Glomerular endothelial cell (primary cell): ENCODE measurements at places on chromosomes 4 and X.

GRCh38 chr4:56330691-56331090 lies 56.6 kb downstream of the AASDH start:
- DNase-seq: no peak

DNA sequence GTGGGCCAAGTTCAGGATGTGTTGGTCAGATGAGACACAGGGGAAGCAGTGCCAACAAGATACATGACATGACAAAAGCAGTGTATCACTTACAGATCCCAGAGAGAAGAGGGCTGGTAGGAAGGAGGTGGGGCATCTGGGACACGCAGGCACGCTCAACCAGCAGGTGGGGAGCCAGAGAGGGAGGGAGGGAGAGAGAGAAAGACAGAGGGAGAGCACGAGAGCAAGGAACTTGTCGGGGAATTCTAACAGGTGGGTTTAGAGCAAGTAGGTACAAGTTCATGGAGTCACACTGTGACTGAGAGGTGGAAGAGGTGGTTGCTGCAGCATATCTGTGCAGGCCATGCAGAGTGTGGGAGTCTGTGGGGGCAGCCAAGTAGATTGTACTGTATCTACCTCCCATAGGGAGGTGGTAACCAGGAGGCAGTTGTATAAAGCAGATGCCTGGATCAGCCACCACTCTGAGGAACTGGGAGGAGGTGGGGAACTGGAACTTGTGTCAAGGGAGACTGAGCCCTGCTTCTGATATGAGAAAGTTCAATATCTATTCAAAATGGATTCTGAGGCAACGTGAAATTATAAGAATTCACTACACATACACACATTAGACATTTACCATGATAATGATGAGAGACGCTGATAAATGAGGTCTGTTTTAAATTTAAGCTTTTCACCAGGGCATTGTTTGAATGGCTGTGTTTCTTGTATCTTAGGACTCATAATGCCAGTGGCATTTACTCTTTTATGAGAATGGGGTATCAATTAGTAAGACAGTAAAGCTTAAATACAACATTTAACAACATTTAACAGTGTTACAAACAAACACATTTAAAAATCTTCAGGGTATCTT lies 43.7 kb downstream of the BBS12 start:
- no peak for DNase-seq

- DNase-seq: no peak
Measured at GRCh38 chr4:45778514-45778913, 345.3 kb downstream of the GABRG1 start.

- no peak for DNase-seq
Measured at GRCh38 chr4:34851411-34851810, 1392.9 kb downstream of the ARAP2 start.

DNA sequence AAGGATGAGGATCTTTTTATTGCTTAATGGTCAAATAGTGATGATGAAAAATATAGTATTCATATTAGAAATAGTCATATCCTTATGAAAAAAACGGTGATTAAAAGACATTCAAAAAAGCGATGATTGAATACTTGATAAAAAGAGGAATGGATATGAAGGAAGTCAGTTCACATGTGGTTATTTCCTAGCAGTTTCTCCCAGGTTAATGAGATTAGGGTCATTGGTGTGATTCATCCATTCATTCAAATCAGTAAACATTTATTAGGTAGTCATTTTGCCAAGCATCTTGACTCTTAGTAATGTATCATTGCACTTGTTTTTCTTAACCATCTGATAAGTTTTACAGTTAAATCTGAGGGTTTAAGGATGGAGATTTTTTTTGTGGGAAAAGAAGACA lies 294.1 kb downstream of the ARHGAP24 start:
- no peak for DNase-seq

- no peak for DNase-seq
Measured at GRCh38 chr4:121253961-121254360, 89.8 kb upstream of the TNIP3 start.

- no peak for DNase-seq
Measured at GRCh38 chr4:73705056-73705432, 35.3 kb upstream of the CXCL8 start.

GRCh38 chrX:47145395-47146120 lies 537 bp downstream of the RBM10 start:
- no peak for DNase-seq

GRCh38 chr4:153634738-153635353 lies 49.2 kb upstream of the TLR2 start:
- no peak for DNase-seq

- DNase-seq: no peak
Measured at GRCh38 chr4:112845386-112845785, 204.1 kb upstream of the ANK2 start.

DNA sequence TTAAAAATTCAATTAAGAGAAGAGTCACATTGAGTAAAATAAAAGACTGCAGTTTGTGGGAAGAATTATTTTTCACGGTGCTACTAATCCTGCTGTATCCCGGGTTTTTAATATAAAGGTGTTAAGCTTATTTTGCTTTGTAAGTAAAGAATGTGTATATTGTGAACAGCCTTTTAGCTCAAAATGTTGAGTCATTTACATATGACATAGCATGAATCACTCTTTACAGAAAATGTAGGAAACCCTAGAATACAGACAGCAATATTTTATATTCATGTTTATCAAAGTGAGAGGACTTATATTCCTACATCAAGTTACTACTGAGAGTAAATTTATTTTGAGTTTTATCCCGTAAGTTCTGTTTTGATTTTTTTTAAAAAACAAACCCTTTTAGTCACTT lies 39.7 kb downstream of the IRS4 start:
- no peak for DNase-seq

GRCh38 chrX:109685656-109686078 lies 47.4 kb downstream of the ACSL4 start:
- DNase-seq: no peak

DNA sequence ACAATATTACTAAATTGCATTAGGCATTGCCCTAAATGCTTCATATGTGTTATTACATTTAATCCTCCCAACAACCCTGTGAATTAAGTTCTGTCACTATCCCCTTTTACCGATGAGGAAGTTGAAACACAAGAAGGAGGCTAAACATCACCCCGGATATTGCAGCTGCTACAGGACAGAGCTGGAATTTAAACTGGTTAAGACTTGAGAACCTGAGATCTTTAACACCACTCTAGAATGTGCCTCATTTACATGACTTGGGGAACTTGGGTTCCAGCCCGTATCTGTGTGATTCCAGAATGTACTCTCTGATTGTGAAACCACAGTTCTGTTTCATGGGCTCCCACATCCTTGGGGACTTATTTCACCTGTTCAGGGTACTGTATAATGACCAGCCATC lies 165.1 kb upstream of the PPARGC1A start:
- DNase-seq: no peak

- no peak for DNase-seq
Measured at GRCh38 chr4:25771672-25772071, 91.1 kb downstream of the SEL1L3 start.

DNA sequence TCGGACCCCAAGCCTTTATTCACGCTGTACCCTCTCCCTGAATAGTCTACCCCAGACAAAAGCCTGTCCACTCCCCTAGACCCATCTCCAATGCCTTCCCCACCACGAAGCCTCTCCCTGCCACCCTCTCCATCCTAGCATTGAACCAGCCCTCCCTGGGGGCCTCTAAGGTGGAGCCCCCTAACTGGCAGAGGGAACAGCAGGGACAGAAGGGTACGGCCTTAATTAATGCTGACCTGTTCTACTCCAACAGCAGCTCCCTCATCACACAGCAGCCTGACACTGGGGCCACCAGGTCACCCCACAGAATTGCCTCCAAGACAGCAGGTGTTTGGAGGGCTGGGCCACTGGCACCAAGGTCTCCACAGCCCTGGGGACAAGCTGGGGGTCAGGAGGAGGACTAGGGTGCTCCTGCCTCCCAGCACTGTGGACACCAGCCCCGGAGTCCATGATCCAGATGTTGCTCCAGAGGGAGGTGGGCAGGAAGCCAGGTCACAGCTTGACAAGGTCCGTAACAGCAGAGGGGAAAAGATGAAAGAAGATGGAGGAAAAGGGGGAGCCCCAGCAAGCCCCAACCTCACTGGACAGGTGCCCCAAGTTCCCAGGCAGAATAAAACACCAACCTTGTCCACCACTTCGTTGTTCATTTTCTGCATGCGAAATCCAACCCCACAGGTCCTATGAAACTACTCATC lies 3.7 kb downstream of the CRMP1 start:
- DNase-seq: no peak

DNA sequence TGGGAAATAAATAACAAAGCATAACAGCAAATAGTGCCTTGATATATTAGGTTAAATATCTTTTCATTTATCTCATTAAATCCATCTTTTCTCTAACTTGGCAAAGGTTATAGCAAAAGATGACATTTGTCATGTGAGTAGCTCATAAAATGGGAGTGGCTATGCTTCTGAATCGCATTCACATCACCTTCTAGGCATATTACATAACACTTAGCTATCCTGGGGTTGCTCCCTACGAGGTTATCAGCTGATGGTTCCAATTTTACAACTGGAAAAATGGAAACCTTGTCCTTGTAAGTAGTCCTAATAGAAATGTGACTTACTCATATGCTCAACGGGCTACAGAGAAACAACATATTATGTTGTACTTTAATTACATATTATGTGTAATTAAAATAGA lies 10.3 kb upstream of the CASP6 start:
- no peak for DNase-seq

- no peak for DNase-seq
Measured at GRCh38 chr4:105666693-105667092, 41.8 kb downstream of the INTS12 start.

DNA sequence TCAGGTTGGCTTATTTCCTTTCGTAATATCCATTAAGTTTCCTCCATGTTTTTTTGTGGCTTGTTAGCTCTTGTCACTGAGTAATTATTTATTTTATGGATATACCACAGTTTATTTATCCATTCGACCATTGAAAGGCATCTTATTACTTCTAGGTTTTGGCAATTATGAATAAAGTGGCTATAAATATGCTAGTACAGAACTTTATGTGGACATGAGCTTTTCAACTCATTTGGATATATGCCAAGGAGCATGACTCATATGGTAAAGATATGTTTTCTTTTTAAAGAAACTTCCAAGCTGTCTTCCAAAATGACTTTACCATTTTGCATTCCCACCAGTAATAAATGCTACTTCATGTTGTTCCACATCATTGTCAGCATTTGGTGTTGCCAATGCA lies 803.6 kb downstream of the GLUD2 start:
- DNase-seq: no peak

- DNase-seq: no peak
Measured at GRCh38 chr4:86338989-86339388, 20.9 kb downstream of the MAPK10 start.

GRCh38 chr4:41820473-41820872 lies 71.9 kb upstream of the PHOX2B start:
- no peak for DNase-seq

DNA sequence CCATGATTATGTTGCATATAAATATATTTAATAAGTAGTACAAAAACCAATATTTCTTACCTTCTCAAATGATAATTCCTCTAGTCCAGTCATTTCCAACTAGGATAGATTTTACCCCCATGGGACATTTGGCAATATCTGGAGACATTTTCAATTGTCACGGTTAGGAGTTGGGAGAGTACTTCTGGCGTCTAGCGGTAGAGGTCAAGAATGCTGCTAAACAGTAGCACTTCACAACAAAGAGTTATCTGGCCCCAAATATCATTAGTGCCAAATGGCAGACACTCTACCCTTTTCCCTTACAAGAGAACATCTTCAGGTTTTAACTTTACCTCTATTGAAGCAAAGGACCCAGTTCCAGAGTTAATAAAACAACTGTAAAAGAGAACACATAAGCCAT lies 168.1 kb downstream of the FAT4 start:
- DNase-seq: no peak

GRCh38 chr4:68062501-68062900 lies 67.2 kb downstream of the TMPRSS11F start:
- DNase-seq: no peak
